ENCODE measurements at places on chromosomes 2 and 18. TPM values are rescaled to one million over a fixed set of nuclear protein-coding genes. Genes with fewer than 3 reads are reported as not detected.

The GALNT14 gene
- total RNA-seq, result not detected

The CCDC85A gene
- total RNA-seq, result 11.2 TPM

The STARD6 gene
- total RNA-seq, result not detected

The CTIF gene
- total RNA-seq, result 16.5 TPM

The HPCAL1 gene
- total RNA-seq, result 55.2 TPM

The CD226 gene
- total RNA-seq, result 0.09 TPM

Data from endothelial cell of coronary artery (primary cell).